ENCODE measurements at places on chromosomes 7 and 10.

DNA sequence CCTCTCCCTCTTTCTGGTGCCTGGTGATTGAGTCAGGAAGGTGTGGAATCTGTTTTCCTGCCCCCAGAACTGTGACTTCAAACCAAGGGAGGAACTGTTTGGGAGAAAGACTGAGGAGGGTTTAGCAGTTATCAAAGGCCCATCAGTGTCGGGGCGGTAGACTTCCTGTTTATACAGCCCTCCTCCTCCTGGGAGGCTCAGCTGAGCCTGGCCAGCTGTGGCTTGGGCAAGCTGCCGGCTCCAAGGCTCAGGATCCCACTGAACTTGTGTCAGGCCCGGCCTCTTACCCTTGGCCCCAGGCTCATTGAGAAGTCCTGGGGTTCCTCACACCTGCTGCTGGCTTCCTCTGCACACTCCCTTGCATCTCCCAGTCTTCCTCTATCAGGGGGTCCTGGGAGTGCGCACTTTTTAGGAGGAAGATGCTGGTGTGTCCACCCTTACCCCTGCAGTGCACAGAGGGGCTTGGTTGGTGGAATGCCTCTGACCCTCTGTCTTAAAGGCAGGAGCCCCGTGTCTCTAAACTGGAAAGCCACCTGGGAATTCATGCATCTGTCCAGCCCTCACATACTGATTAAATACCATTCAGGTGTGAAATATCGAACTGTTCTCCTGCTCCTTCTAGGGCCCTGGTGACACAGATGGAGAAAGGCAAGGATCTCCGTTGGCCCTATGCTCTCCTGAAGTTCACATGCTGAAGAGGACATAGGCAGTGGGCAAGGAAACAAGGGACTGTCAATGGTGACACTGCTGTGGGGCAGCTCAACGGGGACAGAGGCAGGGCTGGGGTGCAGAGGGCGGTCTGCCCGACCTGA is 32.4 kb downstream of the CXCL12 start:
- no peak for DNase-seq

- DNase-seq: no peak
Observed at GRCh38 chr10:130885021-130885655, 426.4 kb downstream of the TCERG1L start.

DNA sequence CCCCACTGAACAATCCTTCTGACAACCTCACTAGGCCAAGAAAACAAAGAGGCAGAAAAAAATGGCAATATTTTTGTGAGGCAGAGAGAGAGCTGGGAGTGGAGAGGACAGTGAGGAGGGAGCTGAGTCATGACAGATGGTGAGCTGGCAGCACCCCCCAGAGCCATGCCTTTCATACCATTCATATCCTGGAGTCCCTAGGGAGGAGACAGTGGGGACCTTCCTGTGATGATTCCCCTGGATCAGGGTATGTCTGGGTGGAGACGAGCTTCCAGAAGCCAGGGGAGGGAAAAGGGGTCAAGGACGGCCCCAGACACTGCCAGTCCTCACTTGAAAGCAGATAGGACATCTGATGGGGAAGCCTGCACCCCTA is 160.5 kb downstream of the ADAM12 start:
- no peak for DNase-seq

DNA sequence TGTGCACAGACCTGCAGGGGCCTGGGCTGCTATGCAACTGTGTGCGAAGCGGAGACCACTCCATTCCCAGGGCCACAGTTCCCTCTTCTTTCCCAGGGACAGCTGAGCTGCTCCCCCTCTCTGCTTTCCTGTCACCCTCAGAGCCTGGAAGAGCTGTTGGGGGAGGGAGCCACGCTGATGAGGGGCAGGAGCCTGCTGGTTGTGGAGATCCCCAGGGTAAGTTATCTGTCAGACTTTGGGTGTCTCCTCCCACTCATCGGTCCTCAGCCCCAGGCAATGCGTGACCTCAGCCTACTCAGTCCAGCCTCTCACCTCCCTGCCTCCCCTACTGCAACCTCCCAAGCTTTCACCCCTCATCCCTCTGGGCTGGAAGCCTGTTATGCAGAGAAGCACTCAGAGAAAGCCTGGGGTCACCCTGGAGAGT is 53.5 kb downstream of the ZNF467 start:
- DNase-seq: no peak

DNA sequence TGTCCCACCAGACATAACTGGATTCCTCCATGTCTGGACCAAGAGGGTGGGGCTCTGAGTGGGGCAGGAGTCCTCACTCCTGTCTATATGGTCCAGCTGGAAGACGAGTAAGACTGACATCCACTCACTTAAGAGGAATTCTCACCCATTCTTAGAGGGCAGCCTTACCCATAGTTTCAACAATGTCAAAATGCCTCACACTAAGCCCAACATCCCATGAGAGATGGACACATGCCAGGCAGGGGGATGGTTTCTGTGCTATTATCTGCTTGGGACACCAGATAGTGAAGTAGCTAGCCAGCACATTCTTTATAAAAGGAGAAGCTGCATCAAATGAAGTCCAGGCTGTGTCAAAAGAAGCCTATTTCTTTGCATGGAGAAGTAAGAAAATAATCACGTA is 4.7 kb upstream of the LANCL2 start:
- DNase-seq: no peak

GRCh38 chr7:45454771-45455170 is 119.4 kb upstream of the ADCY1 start:
- DNase-seq: no peak

DNA sequence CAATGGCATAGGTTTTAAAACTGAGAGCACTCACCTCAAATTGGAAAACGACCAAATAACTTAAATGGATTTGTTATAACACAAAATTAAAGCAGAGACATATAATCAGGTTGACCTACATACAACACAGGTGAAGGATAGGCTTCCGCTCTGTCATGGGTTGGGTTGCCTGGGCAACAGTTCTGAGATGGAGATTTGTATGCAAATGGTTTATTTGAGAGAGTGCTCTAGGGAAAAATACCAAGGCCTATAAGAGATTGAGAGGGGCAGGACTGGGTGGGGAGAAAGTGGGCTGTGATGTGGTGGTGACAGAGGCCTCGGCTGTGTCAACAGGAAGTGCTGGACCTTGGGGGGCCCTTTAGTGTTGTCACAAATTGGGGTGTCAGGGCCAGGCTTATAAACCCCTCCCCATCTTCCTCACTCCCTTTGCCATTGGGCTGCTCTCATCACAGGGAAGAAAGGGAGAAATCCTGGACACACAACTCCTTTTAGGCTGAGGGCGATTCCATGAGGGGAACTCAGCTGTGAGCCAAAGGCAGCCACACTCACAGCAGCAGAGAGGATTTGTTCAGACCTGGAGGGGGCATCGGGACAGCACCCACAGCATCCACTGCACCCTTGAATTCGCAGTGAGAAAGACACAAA is 105.4 kb upstream of the LYZL1 start:
- no peak for DNase-seq

DNA sequence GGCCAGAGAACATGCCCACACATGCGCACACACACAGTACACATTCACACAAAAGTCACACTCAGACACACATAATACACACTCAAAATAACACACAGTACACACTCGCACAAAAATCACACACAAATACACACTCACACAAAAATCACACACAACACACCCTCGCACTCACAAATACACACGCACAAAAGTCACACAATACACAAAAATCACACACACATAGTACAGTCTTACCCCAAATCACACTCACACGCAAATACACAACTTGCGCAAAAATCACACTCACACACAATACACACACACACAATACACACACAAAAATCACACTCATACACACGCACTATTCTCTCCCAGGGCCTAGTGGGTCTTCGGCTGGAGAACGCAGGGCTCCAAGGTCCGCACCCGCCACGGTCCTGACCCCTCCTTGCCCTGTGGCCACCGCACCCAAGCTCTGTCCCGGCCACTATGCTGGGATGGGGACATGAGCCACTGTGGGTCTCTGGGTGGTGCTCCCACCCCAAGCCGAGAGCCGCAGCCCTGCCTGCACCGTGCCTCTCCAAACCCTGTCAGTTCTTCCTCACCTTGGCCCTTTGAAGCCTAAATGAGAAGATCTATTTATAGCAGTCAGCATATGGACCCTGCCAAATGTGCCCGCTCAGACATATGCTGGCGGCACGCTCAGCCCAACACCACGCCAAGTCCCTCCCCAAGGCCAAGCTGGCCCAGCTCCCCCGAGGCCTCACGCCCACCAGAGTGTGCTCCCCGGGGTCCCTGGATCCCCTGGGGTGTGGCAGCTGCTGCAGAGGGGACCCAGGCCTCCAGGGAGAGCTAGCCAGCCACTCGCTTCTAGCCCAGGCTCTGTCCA is 55.9 kb downstream of the ELFN1 start:
- DNase-seq: no peak

DNA sequence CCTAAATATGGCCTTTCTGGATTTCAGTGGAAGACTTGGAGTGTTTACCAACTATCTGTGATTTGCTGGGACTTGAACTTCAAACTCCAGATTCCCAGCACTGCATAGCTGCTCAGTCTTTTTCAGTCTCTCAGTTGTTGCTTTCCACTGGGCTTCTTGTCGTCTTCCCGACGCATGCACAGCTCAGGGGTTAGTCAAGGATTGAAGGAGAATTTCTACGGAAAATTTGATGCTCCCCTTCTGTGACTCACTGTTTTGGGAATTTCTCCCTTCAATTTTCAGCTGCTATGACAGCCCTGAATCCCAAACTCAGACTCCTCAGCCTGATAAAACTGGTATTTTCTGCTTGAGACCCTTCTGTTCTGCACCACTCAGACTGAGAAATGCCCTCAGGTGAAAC is 91.7 kb downstream of the CYP26A1 start:
- no peak for DNase-seq

DNA sequence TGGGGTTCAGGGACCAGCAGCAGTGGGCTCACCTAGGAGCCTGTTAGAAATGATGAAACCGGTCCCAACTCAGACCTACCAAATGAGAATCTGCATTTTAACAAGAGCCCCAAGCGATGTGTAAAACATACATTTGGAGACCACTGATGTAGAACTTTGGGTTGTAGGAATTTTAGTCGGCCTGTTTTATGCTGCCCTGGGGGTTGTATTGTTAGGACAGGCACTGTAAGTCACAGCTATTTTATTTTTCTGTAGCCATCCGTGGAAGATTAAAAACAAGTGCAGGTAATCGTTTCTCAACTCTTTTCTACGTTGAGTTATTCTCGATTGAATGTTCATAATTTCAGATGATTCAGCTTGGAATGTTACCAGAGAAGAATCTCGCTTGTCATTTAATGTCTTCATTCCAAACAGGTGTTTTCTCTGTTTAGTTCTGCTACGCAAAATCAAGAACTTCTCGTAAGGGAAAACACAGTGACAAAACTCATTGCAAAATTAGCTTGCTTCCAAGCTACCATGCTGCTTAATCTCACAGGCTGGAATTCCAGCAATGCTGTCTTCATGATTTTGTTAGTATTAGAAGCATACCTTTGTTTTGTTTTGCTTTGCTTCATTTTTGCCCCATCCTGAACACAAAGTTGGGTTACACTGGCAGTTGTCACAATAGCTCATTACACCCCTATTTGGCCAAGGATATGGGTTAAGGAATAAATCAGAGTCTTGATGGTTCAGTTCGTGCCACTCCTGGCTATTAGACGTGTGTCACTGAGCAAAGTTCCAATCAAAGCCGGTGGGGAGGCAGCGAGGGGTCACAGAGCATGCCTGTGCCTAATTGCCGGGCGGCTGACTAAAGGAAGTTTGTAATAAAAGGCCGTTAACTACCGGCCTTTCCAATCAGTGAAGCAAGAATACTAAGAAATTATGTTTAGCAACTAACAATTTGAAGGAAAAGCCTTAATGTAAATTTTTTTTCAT is 676.9 kb downstream of the GATA3 start:
- DNase-seq: no peak

GRCh38 chr7:134120405-134120804 is 6.7 kb upstream of the LRGUK start:
- DNase-seq: no peak

DNA sequence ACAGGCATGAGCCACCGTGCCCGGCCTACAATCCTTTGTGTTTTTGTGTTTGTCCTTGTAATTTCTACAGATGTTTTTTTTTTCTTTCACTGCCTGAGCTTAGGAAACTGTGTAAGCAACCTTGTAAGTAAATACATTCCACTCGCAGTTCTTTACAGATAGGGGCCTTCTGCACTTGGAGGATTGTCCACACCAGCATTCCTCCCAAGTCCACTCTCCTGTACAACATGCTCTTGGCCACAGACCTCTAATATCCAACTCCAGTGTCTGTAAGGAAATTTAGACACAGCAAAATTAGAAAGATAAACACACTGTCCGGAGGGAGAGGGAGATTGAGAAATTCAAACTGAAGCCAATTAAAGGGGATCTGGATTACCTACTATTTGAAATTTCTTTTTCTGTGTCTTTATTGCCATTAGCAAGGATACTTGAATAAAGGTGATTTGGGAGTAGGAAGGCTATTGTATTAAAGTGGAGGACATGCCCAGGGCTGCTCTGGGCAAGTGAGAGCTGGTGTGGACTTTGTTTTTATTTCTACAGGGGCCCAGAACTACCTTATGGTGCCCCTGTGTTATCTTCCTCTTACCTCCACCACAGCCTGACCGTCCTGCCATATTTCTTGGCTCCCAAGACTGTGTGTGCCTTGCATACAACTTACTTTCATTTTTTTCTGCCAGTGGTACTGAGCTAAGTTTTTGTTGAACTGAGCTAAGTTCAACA is 9.7 kb downstream of the MXI1 start:
- DNase-seq: no peak

DNA sequence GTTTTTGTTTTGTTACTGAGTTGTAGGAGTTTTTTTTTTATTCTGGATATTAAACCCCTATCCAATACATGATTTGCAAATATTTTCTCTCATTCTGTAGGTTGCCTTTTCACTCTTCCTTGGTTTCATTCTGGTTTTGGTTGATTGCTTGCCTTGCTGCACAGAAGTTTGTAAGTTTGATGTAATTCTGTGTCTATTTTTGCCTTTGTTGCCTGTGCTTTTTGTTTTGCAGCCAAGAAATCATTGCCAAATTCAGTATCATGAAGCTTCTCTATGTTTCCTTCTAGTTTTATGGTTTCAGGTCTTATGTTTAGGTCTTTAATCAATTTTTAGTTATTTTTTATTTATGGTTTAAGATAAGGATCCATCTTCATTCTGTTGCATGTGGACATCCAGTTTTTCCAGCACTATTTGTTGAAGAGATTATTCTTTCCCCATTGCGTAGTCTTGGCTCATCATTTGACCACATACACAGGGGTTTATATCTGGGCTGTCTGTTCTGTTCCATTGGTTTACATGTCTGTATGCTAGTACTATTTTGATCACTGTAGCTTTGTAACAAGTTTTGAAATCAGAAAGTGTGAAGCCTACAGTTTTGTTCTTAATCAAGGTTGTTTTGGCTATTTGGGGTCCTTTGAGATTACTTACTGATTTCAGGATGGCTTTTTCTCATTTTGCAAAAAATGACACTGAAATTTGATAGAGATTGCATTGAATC is 26.4 kb downstream of the BMPR1A start:
- DNase-seq: no peak

- DNase-seq: peak; percentile 73
Observed at GRCh38 chr7:92447345-92448204, at the start of gene GATAD1. Gene GATAD1, plus strand, starts transcription at chr7:92447482. Its CDS starts 248 bp downstream, at chr7:92447730.

- DNase-seq: no peak
Observed at GRCh38 chr10:70458329-70459060, 17.0 kb upstream of the NODAL start.
